ENCODE measurements at places on chromosomes 5 and 9.

- DNase-seq = no peak
These were observed 16.7 kb downstream of the GOLGA2 start for GRCh38 chr9:128259156-128259555.

DNA sequence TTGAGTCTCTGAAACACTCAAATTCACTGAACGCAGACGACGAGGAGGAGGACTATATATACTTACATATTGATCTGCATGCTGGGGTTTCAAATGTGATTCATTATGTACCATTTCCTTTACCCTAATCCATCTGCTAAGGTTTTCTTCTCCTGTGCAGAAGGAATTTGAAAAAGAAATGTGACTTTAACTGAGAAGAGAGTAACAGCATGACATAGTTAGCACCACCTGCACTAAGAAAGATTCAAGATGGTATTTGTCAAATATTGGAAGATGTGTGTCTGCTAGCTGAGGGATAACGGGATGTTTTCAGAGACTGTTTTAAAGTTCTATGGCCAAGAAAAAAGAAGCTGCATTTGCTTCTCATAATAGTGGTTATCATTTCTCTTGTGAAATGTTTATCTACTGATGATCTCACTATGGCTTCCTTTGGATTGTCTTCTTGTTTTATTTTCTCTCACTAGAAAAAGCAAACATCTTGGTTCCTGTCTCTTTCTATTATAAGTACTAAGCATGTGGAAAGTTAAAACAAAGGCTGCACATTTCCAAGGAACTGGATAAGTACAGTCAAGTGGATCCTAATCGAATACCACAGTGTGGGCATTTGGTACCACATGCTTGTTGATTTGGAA, 89.8 kb upstream of the TLE4 start:
- DNase-seq = no peak

DNA sequence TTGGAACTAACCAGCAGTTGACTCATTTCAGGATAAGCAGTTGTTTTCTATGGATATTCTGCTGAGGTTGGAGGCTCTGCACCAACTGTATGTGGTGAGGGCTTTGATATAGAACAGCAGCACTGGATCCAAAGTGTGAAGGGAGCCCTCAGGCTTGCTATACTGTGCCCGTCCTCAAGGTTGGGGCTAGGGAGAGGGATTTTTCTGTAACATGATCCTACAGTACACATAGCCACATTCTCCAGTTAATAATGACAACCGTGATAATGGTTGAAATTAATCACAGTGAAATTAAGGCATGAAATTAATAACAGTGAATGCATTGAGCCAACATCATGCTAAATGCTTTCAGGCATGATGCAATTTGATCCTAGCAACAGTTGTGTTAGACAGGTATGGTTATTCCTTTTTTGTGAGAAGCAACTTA, 36.7 kb downstream of the ARHGAP26 start:
- DNase-seq = no peak

GRCh38 chr5:135642488-135642870, 63.7 kb upstream of the CXCL14 start:
- DNase-seq = no peak

- DNase-seq = no peak
These were observed 971.3 kb upstream of the CDH18 start for GRCh38 chr5:20959347-20959746.

DNA sequence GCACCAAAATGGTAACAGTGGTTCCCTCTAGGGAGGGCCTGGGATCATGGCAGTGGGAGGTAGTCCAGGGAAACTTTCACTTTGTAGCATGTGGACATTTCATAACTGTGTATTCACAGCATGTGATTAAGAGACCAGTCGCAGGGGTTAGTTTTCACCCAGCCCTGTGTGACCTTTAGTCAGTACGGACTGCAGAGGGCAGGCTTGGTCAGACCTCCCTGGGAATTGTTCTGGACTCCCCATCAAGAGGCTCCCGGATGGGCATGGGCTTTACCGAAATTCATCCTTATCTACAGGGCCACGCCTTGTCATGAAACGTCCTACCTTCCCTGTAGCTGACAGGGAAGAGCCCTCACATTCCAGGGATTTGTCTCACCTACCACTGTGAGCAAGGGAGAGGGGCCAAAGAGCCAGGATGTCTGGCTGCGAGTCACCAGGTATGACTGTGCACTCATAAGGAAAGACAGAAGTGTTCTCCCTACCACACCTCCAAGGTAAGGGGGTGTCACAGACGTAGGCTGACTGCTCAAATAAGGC, 19.9 kb downstream of the GPX3 start:
- DNase-seq = no peak

DNA sequence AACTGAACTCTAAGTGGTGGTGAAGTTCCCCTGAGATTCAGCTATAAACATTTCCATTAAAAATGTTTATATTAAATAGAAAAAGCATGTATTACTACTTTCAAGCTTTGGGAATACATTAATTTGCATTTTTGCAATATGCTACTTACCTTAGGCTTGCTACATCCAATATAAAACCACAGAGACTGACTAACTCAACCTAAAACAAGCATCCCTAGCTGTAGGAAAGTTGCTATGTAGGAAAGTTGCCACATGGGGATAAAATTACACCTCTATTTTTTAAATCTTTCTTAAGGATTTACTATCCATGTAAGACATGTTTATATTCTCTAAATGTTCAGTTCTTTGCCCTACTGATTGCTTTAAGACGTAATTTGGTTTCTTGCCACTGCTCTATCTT, 12.8 kb downstream of the SCAMP1 start:
- DNase-seq = no peak

DNA sequence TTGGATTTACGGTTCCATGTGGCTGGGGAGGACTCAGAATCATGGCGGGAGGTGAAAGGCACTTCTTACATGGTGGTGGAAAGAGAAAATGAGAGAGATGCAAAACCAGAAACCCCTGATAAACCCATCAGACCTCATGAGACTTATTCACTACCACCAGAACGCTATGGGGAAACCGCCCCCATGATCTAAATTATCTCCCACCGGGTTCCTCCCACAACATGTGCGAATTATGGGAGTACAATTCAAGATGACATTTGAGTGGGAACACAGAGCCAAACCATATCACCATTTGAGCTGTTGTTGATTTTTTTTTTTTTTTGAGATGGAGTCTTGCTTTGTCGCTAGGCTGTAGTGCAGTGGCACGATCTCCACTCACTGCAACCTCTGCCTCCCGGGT, 16.5 kb downstream of the DAB2IP start:
- DNase-seq = no peak

- no peak for DNase-seq
These were observed 10.3 kb downstream of the FST start for GRCh38 chr5:53490747-53491146.

- no peak for DNase-seq
These were observed 27.3 kb upstream of the EDIL3 start for GRCh38 chr5:84411832-84412605.

- DNase-seq = no peak
These were observed 28.4 kb upstream of the GPR150 start for GRCh38 chr5:95591490-95591901.

DNA sequence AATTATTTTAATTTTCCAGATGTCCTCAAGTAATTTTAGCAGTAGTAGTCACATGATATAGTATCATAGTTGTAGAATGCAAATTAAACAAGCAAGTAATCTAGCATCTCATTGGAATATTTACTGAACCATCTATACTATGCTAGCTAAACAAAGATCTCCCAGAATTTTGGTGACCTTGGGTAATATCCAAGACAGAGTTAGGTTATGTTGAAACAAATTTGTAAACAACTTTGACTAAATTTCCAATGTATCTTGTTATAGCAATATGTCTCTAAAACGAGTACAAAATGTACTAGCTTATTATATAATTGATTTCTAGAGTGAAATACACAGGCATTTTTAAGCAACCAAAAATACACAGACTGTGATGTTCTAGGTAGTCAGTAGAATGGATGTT, 41.5 kb downstream of the VCAN start:
- DNase-seq = no peak

- no peak for DNase-seq
These were observed 28.1 kb downstream of the RIGI start for GRCh38 chr9:32497921-32498320.

DNA sequence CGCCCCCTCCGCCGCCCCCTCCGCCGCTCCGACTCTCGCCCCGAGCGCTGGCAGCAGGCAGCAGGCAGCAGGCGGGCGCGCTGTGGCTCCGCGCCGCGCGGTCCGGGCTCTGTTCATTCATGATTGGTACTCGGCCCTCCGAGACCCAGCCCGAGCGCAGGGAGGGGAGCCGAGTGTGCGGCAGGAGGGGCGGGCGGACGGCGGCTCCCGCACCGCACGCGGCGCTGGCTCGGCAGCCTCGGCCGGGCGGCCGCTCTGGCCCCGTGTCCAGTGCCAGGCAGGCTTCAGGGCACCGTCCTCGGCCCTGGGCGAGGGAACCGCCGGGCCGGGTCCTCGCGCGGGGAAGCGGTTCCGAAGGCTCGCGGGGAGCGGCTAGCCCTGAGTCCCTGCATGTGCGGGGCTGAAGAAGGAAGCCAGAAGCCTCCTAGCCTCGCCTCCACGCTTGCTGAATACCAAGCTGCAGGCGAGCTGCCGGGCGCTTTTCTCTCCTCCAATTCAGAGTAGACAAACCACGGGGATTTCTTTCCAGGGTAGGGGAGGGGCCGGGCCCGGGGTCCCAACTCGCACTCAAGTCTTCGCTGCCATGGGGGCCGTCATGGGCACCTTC, at the start of gene KCNIP1:
TSS of gene KCNIP1 (plus strand) at position 31 of the 607 bp plus-strand sequence.
- DNase-seq = peak; percentile 36

DNA sequence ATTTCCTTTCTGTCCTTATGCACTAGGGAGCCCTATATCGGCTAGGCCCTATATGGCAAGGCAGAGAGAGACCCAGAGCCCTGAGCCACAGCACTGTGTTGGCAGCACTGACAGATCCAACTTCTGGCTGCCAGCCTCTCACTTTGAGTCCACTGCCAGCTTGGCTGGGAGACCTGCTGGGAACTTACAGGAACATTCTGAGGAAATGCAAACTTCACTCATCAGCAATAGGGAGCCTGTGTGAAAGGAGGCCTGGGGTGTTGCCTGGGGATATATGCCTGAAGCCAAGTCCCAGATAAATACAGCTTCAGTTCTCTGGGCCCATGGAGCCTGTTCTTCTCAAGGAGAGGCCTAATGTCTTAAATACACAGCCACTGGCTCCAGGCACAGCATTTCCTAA, 78.0 kb downstream of the ADRB2 start:
- DNase-seq = no peak

- DNase-seq = no peak
These were observed 127.4 kb downstream of the BARX1 start for GRCh38 chr9:93827545-93828330.

GRCh38 chr5:10427201-10427600, 14.5 kb upstream of the ROPN1L start:
- no peak for DNase-seq

DNA sequence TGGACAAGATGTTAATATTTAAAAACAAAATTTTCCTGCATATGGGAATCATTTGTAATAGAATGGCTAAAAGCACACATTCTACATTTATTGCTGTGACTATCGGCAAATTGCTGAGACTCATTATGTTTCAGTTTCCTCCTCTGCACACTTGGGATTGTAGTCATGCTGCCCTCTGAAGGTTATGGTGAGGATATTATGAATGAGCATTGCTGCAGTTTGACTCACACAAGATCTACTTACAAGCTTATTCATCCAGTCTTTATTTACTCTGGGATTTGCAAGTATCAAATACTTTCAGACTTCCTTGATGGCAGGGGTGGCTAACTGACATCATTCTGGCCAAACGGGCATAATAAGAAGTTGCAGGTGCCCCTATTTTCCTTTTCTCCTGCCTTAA, 9.5 kb upstream of the NFIL3 start:
- no peak for DNase-seq

GRCh38 chr9:38066197-38066913, 2.7 kb downstream of the SHB start:
- peak; percentile 39 for DNase-seq

DNA sequence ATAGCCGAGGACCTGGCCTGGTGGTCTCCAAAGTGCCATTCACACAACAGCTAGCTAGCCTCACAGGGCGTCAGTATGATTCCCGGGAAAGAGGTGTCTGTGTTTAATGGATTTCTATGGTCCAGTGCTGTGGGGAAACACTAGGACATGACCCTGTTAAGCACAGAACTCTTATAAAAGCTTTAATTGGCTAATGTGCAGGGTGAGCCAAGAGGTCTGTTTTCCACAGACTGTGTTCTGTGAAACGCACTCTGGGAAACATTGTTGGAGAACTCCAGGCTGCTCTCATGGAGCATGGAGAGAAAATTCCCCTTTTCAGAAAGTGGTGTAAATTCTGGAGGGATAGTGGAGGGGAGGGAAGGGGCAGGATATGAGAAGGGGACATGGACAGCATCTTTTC, 331.4 kb downstream of the FBXL7 start:
- no peak for DNase-seq

DNA sequence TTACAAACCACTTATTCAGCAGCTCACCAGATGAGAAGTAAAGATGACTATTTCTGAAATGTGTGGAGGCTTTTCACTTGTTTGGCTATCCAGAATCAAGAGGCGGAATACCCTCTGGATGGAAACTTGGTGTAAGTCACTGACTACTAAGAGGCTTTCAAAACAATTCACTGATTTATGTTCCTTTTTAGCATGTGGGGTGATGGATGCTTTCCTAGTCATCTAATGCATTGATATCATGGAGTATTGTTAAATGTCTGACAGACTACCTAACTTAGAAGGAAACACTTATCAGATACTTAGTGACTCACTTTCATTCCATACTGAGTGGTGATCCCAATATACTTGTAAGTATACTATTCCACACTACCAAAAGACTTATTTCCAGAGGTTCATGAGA, 141.4 kb downstream of the PLK2 start:
- DNase-seq = no peak

GRCh38 chr5:82720213-82721086, 356.7 kb downstream of the TMEM167A start:
- no peak for DNase-seq

GRCh38 chr5:107669096-107670031, 1.4 kb downstream of the EFNA5 start:
- peak; percentile 63 for DNase-seq

- no peak for DNase-seq
These were observed 16.3 kb upstream of the SHB start for GRCh38 chr9:38085308-38085707.

- no peak for DNase-seq
These were observed 18.3 kb upstream of the RNU6ATAC start for GRCh38 chr9:134182554-134183085.

DNA sequence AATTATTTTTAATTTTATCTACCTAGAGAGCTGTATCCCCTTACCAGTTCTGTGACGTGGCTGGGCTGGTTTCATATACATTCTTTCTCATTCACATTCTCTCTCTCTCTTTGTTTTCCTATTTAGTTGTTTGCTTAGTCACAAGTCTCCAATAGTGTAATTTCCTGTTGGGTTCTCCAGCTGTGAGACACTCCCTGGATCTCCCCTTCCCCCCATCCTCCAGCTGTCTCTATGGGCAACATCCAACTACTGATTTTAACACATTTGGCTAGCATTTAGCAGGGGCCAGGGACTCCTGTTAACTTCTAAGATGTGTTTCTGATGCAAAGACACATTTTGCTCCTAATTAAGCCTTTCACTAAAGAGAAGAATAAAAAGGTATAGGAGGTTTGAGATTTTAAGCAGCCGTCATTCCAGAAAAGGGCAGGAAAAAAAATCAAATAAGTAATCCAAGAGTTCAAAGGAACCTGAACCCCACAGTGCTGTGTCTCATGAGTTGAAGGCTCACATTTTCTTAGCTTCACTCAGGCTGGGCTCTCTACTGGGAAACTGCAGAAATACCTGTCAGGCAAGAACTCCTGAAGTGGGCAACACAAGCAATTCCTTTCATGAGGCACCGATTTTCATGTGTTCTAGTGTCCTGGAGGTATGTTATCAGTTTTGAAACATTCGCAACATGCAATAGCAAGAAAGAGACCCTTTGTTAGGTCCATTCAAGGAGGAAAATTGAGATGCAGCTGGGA, 198.7 kb upstream of the C9orf72 start:
- DNase-seq = peak; percentile 85

GRCh38 chr9:73468716-73469115, 317.1 kb downstream of the ANXA1 start:
- DNase-seq = no peak

All from COR-L47 (cell line).